ENCODE measurements at places on chromosomes 7 and 10.

GRCh38 chr10:28125701-28126100 lies 126.8 kb upstream of the ODAD2 start:
- peak; percentile 8 for DNase-seq

DNA sequence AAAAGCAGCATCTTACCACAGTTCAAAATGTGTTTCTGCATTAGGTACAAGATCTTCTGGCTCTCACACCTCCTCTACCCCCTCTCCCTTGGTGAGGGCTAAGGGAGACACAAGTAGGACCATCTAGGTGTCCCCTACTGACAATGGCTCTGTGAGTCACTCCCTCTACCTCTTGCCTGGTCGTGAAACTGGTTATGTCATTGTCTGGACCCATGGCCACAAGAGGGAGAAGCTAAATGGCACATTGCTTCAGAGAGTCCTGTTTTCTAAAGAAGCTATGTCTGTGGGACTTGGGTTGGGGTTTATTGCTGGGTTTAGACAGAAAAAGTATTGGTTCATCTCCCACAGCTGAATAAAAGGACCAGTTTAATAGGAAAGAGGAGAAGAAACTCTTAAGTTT lies 4.0 kb upstream of the PLXNA4 start:
- DNase-seq: no peak

DNA sequence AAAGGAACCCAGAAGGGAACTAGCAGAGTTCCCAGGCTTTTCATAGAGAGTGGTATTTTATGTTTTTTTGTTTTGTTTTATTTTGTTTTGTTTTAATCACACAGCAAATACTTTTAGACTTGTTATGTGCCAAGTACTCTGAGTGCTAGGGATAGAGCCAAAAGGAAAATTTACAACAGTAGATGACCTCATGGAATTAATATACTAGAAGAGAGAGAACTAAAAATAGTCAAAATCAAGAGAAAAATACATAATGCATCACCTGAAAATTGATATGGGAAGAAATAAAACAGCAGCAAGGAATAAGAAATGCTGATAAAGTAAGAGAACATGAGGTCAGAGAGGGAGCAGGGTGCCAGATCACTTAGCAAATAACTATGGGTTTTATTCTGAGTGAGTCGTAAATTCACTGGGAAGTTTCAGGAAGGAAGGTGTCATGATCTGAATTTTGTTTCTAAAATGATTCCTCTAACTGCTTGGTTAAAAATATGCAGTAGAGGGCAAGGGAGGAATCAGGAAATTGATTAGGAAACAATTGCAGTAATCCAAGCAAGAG lies 351.0 kb downstream of the ANKRD7 start:
- DNase-seq: no peak

DNA sequence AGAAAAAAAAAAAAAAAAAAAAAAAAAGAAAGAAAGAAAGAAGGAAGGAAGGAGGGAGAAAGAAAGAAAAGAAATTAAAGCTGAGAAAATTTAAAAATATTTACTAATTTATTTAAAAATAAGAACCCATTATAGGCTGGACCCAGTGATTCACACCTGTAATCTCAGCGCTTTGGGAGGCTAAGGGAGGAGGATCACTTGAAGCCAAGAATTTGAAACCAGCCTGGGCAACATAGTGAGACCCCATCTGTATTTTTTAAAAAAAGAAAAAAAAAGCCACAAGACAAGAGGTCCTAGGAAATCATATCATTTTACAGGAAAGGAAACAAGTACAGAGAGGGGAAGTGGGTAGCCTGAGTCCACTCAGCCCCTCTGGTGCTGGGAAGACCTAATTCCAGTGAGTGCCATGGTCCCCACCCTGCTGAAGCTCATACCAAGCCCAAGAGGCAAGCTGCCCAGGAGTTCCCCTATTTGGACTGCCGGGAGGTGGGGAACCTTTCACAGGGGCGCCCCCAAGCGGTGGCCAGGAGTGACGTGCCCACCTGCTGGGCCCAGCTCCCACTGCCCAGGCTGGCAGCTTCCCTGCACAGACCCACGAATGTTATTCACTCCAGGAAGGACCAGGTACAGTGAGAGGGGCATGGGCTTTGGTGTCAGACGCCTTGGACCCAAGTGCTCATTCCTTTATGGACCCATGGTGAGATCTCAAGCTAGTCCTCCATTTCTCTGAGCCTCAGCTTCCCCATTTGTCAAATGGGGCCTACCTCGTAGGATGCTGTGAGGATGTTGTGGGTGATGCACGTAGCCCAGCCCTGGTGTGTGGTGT lies 133.6 kb downstream of the ZMIZ1 start:
- no peak for DNase-seq

DNA sequence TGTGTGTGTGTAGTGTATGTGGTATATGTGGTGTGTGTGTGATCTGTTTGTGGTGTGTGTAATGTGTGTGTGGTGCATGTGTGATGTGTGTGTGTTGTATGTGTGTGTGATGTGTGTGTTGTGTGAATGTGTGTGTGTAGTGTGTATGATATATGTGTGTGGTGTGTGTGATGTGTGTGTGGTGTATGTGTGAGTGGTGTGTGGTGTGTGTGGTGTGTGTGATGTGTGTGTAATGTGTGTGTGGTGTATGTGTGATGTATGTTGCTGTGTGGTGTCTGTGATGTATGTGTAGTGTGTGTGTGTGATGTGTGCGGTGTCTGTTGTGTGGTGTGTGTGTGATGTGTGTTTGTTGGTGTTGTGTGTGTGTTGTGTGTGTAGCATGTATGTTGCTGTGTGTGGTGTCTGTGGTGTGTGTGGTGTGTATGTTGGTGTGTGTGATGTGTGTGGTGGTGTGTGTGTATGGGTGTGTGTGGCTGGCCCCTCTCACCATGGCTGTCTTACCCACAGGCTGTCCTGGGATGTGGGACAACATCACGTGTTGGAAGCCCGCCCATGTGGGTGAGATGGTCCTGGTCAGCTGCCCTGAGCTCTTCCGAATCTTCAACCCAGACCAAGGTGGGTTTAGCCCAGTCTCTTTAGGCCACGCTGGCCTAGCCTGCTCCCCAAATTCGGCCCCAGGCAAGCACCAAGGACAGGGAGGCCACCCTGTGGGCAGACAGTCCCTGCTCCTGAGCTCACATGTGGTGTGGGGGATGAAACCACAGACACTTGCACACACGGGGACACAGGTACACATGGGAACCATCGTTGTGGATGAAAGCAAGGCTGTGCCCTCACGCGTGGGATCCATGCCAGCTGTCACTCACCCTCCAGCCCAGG lies 25.6 kb downstream of the ADCYAP1R1 start:
- no peak for DNase-seq

Measured in HS-27A (cell line).